ENCODE measurements at places on chromosomes 16 and 17. TPM values are rescaled to one million over a fixed set of nuclear protein-coding genes. Genes with fewer than 3 reads are reported as not detected.

GRCh38 chr17:79927688-79928501 is 88.7 kb upstream of the CBX4 start:
- no peak for DNase-seq

DNA sequence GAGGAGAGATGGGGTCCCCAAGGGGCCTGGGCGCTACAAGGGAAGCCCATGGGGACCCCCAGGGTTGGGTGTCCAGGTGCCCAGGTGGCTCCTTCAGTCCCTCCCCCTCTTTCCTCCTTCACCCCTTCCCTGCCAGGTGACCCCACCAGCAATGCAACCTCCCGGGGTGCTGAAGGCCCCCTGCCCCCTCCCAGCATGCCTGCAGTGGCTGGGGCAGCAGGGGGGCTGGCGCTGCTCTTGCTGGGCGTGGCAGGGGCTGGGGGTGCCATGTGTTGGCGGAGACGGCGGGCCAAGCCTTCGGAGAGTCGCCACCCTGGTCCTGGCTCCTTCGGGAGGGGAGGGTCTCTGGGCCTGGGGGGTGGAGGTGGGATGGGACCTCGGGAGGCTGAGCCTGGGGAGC is 4.0 kb downstream of the EFNB3 start:
- DNase-seq = no peak

Gene KLHL36
- total RNA-seq = 46.2 TPM

Gene SLC22A31
- 1.8 TPM for total RNA-seq

- no peak for DNase-seq
Observed at GRCh38 chr17:44304651-44305050, 3.8 kb upstream of the RUNDC3A start.

Gene KRTAP29-1
- total RNA-seq = not detected

- DNase-seq = no peak
Observed at GRCh38 chr17:40417258-40417608, 463 bp downstream of the TOP2A start.

Gene PDE6G
- 19.8 TPM for total RNA-seq

Gene NPIPA3
- 1.8 TPM for total RNA-seq

Gene SOX15
- 0.71 TPM for total RNA-seq

Gene ITGB3
- 0.98 TPM for total RNA-seq

DNA sequence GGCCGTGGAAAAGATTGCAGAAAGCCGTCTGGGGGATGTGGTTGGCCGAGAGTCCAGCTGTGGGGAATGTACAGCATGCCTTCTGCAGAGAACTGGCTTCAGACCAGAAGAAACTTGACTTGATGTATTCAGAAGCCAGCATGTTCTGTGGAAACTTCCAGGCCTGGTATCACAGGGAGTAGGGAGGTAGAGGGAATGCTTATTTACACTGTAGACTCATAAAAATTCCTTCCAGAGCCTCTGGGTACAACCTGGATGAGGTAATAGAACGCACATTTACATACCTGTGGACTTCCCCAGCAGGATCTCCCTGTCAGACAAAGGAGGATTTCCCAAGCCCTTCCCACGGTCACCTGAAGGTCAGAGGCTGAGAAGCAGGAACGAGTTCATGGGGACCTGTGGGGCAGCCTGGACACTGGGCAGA is 11.8 kb upstream of the GAS7 start:
- DNase-seq = no peak

Gene KLHL11
- total RNA-seq = 13.2 TPM

Gene PPM1E
- not detected for total RNA-seq

DNA sequence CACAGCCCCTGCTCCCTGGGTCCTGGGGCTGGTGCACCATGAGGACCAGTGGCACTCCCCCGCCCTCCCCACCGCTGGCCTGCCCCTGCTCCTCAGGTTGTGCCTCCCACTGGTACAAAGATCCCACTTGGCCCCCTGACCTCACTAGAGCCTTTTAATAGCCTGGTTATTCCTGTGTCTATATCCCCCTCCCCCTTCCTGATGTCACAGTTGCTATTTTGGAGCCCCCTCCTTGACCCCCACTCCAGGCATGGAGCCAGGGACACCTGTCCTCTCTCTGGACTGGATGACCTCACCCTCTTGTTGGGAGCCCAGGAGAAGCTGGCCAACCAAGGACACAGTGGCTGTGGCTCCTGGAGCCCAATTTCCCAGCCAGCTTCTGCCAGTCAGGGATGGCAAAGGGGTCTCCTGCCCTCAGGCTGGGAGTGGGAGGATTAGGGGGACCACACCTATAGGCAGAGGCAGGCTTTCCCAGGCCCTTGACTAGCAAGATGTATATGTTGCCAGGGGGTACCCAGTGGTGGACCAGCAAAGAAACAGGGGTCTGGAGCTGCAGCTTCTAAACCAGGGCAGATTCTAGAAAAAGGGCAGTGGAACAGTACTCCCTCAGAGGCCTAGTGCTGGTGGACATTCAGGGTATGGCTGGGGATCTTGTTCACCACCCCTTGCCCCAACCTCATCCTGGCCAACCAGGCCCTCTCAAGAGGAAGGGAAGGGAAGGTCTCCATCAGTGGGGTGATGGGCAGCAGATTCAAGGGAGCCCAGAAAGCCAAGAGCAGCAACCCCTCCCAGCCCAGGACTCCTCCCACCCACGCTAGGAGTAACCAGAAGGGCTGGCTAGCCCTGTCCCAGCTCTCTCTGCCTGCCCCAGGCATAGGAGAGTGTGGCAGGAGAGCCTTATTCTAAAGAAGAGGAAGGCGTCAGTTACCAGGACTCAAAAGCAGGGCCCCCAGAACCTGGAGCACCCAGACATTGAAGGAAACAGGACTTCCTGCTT is 10.9 kb downstream of the HDAC5 start:
- no peak for DNase-seq

GRCh38 chr17:64223283-64223682 is 39.8 kb downstream of the TEX2 start:
- no peak for DNase-seq

Gene GNAO1
- 4.2 TPM for total RNA-seq

- no peak for DNase-seq
Observed at GRCh38 chr16:24367186-24367710, 111.1 kb downstream of the CACNG3 start.

Gene KRTAP2-3
- not detected for total RNA-seq

Gene OR2C1
- not detected for total RNA-seq

- DNase-seq = peak; percentile 59
Observed at GRCh38 chr17:2250140-2251095, 53.2 kb downstream of the SMG6 start.

Gene SEBOX
- not detected for total RNA-seq

DNA sequence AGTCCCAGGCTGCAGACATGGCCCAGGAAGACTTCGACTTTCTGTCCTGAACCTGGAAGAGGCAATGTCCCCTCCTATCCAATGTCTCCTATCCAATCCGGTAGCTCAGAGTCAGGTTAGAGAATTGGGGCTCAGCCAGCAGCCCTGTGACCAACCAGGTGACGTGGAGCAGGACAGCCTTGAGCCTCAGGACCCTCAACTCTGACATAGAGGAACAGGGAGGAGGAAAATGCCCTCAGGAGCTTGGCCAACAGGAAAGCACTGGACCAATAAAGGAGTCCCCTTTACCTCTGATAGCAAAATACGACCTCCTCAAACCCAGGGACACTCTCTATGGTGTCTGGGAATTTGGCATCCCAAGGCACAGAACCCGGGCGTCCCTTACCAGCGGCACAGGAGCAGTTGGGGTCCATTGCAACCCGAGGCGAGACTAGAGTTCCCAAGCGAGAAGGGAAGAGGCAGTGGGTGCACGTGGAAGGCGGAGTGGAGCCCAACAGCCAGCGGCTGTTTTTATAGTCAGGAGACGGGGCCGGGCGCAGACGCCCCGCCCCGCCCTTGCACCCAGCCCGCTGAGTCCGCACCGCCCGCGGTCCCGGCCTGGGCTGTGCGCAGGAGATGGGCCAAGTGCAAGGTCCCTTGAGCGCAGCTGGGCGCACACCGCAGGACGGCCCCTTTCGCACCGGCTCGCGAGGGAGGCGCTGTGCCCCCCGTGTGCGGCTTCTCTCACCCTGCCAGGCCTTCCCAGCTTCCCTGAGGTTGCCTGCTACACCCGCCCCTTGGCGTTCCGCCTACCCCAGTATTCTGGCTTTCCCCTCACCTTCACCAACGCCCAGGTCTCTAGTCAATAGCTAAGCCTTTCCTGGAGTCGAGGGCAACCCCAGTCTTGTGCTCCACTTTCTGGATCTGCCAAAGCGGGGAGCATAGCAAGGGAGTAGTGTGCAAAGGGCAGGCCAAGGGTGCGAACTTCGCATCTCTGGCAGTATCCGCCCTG is at the start of gene MT1G:
TSS of gene MT1G (minus strand) at position 485 of the 991 bp plus-strand sequence. CDS start at position 413, 72 bp downstream.
- peak; percentile 55 for DNase-seq

Gene AATF
- 83.6 TPM for total RNA-seq

GRCh38 chr16:84919269-84919668 is 92.1 kb downstream of the ZDHHC7 start:
- no peak for DNase-seq

Gene C17orf113
- total RNA-seq = not detected

Gene MMP15
- 0.20 TPM for total RNA-seq

DNA sequence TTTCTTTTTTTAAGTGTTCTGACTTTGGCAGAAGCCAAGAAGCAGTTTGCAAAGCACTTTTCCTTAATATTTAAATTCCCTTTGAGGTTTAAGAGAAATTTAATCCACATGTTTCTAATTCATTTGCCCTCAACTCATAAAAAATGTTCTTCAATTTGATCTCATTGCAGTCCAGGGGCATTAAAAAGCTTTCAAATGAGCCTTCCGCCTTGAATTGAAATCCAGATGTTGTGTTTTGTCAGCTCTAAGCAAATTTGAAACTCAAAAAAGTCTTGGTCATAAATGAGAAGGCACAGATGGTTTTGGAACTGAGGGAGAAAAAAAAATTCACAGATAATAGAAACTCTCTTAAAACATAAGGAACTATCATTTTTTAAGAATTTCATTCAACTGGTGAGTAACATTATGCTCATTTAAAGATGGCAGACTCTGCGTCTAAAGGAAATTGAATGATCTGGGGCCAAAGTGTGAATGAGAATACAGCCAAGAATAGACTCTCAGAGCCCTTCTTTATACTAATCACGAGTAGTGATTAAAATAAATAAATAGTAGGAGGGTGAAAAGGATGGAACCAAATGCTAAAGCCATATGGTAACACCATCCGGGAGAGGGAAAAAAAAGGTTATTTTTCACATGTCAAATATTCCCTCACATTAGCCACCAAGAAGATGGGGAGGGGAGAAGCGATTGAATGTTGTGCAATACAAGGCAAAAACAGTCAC is 1304.7 kb downstream of the CDH8 start:
- DNase-seq = no peak

GRCh38 chr16:85114909-85115567 is 2.8 kb upstream of the CIBAR2 start:
- peak; percentile 82 for DNase-seq

GRCh38 chr16:50467943-50468748 is 80.0 kb upstream of the NKD1 start:
- DNase-seq = no peak

DNA sequence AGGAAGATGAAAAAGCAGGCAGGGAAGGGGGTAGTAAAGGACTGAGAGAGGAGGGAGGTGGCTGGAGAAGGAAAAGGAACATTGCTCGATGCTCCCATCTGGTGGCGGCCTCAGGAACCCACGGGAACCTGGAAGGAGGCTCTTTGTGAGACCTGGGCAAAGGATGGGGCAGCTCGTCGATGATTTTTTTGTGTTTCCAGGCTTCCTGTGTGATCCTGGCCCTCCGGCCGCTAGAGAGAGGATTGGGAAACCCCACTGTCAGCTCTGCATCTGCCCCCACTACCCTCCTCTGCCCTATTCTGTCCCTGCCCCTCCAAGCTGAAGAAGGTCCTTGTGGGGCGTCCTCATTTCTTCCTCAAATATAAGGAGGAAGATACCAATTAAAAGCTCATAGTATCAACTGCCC is 6.6 kb downstream of the WFIKKN2 start:
- DNase-seq = peak; percentile 61

Gene CBX1
- total RNA-seq = 64.8 TPM

Gene ATP2C2
- total RNA-seq = not detected
